Fibroblast of skin of right biceps (primary cell): ENCODE measurements at places on chromosomes 2 and 18.

GRCh38 chr2:181178130-181178529, 197.7 kb downstream of the UBE2E3 start:
- no peak for DNase-seq

- no peak for DNase-seq
Measured at GRCh38 chr2:202377207-202377761, 1.2 kb downstream of the BMPR2 start.

DNA sequence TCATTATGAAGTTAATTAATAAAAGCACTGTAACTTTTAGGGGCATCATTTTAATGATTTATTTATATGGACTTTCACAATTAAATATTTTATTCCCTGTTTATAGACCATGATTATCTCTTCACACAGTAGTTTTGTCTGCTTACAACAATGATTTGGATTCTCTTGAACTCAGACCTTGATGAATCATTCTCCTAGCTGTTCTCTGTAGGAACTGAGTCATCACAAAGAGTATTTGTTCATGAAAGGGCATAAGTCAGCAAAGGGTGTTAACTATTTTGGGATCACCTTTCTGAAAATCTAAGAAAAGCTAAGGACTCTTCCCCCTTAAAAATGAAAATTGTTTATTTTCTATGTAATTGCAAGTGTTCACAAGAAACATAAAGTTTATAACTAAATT, 461.1 kb upstream of the UBE2E3 start:
- peak; percentile 50 for DNase-seq

- peak; percentile 79 for DNase-seq
Measured at GRCh38 chr2:235026649-235027557, 75.1 kb downstream of the SH3BP4 start.

DNA sequence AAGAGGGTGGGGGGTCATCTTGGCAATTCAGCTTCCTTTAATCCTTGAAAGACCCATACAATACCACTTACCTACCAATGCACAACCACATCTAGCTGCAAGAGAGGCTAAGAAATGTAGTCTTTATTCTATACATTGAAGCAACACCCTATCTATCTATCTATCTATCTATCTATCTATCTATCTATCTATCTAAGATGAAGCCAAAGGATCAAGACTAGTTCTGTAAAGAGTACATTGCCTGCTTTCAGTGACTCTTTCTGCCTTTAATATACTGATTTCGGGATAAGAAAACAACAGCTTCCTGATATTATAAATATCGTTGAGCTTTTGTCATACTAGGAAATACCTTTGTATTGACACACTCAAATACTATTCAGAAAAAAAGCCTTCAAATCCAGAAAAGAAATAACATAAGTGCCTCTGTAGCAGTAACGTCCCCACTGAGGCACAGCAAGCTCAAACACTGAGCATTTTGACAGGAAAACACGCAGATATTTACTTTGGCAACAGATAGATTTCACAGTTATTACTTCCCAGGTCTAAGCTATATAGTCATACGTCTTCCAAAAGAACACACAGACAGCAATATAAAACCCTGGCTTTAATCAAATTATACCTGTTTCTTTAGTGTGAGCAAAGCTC, 139.4 kb upstream of the SERTAD2 start:
- peak; percentile 62 for DNase-seq

DNA sequence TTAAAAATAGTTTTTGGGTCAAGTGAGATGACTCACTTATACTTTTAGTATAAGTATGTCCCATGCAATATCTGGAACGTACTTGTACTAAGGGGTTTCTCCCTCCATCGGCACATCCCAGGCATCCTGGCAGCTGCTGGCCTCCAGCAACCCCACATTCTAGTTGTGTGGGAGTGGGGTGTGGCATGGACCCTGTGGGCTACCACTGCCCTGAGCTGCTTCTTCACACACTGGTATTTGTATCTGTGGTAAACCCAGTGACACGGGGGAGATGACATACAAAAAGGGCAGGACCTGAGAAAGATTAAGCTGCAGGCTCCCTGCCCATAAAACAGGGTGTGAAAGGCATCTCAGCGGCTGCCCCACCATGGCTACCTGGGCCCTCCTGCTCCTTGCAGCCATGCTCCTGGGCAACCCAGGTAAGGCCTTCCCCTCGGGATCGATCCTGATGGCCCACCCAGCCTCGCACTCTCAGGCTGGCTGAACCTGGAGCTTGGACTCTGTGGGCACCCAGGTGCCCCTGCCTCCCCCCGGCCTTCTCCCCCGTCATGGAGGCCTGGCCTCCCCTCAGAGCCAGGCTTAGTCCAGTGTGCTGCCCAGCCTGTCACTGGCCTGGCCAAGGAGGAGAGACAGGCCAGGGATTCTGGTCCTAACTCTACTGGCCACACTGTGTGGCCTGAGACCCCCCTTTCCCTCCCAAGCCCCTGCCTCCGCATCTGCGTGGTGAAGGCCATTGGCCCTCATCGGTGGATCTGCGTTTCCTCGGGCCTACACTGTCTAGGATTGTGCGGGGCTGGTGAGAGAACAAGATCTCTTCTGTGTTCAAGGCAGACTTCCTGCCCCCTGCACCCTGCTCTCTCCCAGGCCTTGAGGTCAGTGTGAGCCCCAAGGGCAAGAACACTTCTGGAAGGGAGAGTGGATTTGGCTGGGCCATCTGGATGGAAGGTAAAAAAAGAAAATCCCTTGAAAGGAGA, at the start of gene GNLY:
Gene GNLY (plus strand): TSS at position 307 of the 974 bp plus-strand sequence. CDS start 61 bp downstream, at position 368.
- no peak for DNase-seq

DNA sequence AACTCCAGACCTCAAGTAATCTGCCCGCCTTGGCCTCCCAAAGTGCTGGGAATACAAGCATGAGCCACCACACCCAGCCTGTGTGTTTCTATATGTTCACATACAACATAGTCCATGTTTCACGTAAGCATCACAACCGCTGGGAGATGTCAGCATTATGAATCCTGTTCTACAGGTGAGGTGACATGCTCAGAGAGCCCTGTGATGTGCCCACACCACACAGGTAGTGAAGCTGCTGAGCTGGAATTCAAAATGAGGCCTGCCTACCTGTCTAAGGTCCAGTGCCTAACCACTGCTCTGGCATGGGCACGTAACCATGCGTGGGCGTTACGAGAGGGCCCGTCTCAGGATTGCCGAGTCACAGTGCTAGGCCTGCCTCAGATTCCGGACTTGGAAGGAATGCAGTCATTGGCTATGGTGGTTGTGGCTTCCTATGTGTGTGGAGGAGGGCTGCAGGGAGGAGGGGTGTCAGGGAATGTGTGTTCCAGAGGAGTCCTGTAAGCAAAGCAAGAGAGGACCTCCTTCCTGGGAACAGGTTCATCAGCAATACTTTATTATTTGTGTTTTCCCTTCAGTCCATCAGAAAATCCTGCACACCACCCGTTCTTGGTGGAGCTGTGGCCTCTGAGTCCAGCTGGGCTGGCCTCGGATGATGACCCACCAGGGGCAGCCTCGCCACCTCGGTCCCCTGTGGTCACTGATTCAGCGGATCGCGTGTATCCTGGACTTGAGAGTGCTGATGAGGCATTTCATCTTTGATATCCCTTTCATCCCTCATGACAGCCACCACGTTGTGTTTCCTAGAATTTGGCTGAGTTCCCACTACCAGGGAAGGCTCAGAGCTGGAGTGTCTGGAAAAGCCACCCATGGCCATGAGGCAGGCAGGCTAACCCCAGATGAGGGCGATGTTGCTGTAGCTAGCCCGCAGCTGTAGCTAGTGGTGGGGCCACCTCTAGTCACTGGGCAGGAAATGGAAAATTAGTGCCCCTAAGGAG, 31.1 kb downstream of the HK2 start:
- DNase-seq = peak; percentile 63

DNA sequence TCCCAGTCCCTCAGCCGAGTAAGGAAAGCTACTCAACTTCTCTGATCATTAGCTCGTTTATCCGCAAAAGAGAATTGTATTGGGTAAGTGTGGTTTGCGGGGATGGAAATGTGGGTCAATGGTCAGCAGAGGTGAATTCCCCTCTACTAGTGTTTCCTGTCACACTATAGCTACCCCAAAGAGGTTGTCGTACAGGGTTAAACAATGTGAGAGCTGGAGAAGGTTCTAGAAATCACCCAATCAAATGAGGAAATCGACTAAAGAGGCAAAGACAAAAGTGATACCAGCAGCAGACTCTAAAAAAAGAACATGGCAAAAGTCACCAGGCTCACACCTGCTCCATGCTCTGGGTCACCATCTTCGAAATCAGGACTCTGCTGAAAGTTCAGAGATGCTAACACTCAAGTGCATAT, 144.7 kb upstream of the ITGA4 start:
- no peak for DNase-seq

DNA sequence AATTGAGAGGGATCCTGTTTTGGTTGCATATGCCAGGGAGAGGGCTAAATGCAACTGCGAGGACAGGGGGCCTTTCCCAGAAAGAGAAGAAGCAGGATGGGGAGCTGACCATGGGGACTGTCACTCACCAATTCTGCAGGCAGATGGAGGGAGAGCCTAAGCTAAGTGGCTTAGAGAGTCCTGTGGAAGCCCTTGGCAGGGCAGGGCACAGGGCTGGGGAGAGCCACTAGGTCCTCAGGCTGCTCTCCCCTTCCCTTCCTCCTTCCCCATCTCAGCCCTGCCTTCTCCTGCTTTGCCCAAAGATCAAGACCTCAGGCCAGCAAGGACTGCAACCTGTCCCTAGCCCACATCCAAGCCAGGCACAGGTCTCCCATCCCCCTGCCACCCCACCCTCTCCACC, 24.4 kb upstream of the CATIP start:
- DNase-seq = no peak

- no peak for DNase-seq
Measured at GRCh38 chr18:42742969-42743368, 372.5 kb downstream of the RIT2 start.

GRCh38 chr2:121334581-121335293, 49.7 kb upstream of the TFCP2L1 start:
- no peak for DNase-seq

DNA sequence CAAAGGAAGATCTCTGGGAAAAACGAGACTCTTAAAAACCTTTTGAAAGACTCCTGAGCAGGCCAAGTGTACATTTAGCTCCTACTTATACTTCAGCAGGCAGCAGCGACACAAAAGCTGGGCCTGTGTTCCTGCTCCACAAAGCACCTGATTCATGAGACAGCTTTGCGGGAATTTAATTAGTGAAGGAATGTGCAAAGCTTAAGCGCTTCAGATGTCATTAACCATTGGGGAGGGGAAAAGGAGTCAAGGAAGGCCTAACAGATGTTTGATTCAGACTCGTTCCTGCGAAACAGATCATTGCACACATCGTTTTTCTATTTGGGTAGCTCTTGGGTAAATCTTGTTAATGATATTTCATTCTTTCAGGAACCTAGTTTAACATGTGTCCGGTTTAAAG, 125.9 kb downstream of the MAIP1 start:
- peak; percentile 63 for DNase-seq

- DNase-seq = peak; percentile 13
Measured at GRCh38 chr2:240393831-240394410, 41.5 kb upstream of the GPC1 start.

- peak; percentile 48 for DNase-seq
Measured at GRCh38 chr2:102130647-102130991, 11.9 kb upstream of the IL1R1 start.

DNA sequence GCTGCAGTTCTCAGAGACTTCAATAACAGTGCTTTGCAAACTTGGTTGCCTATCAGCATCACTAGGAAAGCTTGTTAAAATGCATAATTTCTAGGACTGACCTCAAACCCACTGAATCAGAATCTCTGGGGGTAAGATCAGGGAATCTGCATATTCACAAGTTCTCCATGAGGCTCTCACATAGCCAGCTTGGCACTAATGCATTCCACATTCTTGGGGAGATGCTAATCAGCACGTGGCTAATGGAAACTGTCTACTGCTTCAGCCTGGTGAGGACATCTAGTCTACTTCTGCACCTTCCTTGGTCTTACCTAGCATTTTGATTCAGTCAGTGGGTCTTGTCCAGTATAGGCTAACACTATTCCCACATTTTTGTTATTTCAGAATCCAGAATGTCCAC, 56.3 kb downstream of the RBKS start:
- peak; percentile 70 for DNase-seq

DNA sequence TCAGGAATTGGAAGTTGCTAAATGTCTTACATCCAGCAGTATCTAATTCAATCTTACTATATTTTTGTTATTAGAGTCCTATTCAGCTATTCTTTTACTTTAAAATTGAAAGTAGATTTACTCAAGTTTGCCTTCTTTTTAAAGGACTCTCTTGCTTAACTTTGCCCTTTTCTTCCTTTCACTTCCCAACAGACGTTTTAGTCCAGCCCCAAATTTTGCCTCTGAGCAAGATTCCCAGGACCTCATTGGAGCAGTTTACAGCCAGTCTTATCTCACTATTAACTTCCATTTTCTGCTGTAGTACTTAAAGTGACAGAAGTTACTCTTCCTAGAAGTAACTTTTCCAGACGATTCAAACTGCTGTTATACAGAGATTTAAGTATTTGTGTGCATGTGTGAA, 1.7 kb upstream of the PRKD3 start:
- peak; percentile 77 for DNase-seq

DNA sequence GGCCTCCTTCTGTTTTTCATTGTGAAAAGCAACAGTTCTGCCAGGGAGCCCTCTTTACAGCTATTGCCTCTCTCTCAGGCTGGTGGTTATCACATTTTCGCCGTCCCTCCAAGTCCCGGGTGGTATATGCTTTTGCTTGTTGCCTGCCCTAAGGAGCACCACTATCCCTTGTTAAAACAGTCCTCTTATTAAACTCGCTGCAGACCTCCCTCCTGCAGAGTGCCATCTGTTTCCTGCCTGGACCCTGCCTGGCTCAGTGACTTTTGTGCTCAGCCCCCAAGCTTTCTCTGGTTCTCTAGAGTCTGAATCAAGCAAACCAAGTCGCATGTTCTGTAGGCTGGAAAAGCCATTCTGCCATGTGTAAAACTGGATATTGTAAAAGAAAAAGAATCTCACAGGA, 72.1 kb upstream of the FHL2 start:
- no peak for DNase-seq

GRCh38 chr2:191637182-191638078, 40.5 kb upstream of the NABP1 start:
- peak; percentile 81 for DNase-seq

DNA sequence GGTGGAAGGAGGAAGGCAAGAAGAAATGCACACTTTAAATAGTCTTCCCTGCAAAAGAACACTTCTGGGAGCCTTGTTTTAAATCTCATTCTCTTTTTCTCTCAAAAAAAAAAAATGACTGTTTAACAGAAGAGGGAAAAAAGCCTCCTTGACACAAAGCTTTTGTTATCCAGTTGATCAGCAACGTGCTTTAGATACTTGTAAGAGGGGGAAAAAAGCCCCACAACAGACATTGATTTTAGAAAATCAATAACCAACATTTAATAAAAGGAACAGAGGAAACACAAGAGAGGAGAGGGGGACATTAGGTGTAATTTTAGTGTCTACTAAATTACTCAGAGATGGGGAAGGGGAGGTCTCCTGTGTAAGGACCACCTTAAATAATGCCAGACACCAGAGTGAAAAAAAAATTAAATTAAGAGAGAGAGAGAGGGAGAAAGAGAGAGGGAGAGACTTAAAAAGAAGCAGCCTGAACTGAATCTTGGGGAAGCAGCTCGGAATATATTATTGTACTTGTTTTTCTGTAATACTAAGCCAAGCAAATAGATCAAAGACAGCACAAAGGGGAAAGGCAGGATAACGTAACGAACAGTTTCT, 4.7 kb downstream of the ZEB2 start:
- DNase-seq = no peak

GRCh38 chr18:45788861-45789260, 36.6 kb upstream of the SIGLEC15 start:
- DNase-seq = no peak
